NCI-H460 (cell line): ENCODE measurements at places on chromosomes 7 and 10. TPM values are rescaled to one million over a fixed set of nuclear protein-coding genes. Genes with fewer than 3 reads are reported as not detected.

ADO gene
- total RNA-seq = 41.0 and 42.5 TPM in 2 replicates

PRRT4 gene
- total RNA-seq = 0.27 and 0.38 TPM in 2 replicates

CHCHD3 gene
- total RNA-seq = 130 and 138 TPM in 2 replicates

AKR1C8 gene
- total RNA-seq = 0.10 TPM in 1 of 2 replicates, not detected in the other

DPP6 gene
- total RNA-seq = not detected in 2 replicates

FANK1 gene
- total RNA-seq = 0.20 and 0.63 TPM in 2 replicates

STRA8 gene
- not detected in 2 replicates for total RNA-seq

ASB10 gene
- total RNA-seq = not detected in 2 replicates

- no peak for DNase-seq
These were observed 43.2 kb downstream of the PTPRZ1 start for GRCh38 chr7:121916211-121916610.

DNA sequence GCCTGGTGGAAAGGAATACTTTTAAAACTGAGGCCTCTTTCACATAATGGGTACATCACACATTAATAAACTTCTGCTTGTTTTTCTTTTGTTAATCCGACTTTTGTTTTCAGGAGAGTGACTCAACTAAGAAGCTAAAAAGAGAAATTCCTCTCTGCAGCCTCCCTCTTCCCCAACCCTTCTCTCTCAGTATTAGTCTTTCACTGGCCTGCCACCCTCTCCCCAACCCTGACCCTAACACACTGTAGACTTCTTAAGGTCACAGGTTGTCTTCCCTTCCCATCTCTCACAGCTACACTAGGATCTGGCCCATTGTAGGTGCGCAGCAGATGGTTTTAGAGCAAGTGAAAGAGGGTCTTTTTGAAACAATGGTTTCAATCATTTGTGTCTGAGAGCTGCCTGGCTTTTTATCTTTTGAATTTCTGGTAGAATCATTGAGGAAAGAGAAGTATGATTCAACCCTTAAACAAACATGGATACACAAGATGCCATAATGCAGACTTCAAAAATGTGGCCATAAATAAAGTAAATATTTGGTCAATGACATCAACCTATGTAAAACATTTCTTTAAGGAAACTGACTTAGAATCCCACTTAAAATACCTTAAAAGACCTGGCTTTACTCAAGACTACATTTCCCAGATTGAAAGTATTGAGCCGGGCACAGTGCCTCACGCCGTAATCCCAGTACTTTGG, 17.9 kb upstream of the FFAR4 start:
- no peak for DNase-seq

GRCh38 chr7:121279822-121280221, 49.0 kb upstream of the WNT16 start:
- DNase-seq = no peak

GRCh38 chr10:52568309-52568708, 204.3 kb downstream of the MBL2 start:
- DNase-seq = no peak

DNA sequence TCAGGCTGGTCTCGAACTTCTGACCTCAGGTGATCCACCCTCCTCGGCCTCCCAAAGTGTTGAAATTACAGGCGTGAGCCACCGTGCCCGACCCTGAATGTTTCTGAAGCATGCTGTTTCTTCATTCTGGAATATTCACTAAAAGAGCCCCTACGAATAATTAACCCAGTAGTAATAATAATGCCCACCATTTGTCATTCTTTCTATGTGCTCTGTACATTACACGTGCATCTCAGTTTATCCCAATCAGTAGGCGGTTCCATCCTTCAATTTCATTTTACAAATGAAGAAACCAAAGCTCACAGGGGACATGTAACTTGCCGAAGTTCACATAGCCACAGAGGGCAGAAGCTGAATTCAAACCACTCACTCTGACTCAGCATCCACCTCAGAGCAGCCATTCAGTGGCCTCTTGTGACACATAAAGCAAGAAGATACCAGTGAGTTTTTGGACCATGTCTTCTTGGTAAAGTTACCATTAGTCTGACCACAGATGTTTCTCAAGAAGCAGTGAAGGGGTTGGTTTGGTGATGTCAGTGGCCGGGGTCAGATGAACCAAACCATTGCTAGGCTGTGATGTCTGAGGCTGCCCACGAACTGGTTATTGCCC, 71.9 kb upstream of the DUSP5 start:
- DNase-seq = peak; percentile 69

DNA sequence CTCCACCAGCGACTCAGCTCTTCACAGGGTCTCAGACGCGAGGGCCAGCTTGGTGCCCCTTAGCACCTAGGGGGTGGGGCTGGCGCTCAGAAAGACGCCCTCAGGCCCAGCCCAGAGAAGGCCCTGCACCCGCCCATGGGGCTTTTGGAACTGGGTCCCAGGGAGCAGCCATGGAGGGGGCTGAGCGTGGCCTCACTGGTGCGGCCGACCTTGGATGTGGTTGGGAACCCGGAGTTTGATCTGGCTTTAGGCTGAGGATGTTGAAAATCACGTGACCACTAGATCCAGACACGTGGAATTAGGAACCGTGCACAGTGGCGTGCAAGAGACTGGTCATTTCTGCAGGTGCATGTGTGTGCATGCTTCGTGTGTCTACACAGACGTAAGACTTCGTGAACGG, 185.4 kb downstream of the DNAJB6 start:
- DNase-seq = no peak

GRCh38 chr10:113493882-113494301, 59.0 kb upstream of the HABP2 start:
- DNase-seq = peak; percentile 5

- no peak for DNase-seq
These were observed 1.0 kb downstream of the LRRTM3 start for GRCh38 chr10:66926841-66927240.

- no peak for DNase-seq
These were observed 93.5 kb downstream of the CTBP2 start for GRCh38 chr10:125066764-125067450.

DNA sequence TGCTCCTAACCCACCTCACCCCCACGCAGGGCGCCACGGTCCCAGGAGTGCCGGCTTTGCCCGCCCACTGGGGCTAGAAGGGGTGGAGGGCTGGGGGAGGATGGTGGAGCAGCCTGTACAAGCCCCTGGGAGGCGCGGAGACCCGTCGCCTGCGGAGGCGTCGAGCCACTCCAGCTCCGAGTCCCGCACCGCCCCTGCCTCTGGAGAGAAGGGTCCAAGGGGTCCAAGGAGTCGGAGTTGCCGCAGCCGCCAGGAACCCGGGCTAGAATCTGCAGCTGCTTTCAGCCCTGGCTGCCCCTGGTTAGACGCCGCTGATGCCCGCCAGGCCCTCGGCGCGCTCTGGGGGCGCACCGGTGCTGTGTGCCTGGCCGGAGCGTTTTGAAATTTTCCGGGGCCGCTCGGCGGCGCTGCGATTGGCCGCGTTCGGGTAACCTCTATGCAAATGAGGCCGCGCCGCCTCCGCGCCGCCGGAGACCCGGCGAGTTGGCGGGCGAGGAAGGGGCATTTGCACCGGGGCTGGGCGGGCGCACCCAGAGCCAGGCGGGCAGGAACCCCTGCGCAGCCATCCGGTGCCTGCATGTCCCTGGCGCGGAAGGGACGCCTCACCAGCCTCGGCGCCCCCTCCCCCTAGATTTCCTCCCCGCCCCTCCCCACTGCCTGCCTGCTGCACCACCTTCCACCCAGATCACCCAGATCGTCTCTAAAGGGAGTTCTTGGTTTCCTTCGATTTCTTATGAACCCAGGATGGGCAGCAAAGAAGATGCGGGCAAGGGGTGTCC, at the start of gene HMX2:
Gene HMX2, plus strand, starts transcription at position 502 of the 779 bp plus-strand sequence. Its CDS starts 243 bp downstream, at position 745.
- DNase-seq = no peak

DNA sequence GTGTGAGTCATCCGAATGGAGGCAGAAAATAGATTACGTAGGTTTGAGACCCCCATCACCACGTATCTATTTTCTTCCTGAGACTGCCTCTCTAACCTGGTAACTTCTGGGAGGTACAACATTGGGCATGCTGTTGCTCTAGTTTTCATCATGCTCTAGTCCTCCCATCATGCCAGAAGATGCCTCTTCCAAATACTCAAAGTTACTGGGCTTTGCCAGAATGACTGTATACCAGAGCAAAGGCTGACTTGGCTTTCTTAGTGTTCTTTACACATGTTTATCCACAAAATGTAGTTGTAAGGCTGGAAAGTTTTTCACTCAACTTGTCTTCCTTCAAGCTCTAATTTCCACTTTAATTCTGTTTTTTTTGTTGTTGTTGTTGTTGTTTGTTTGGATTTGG, 370.5 kb downstream of the MDFIC start:
- no peak for DNase-seq

GRCh38 chr7:84331616-84332015, 137.0 kb upstream of the SEMA3A start:
- no peak for DNase-seq
